ENCODE measurements at places on chromosomes 4 and X.

- DNase-seq, result no peak
Observed at GRCh38 chr4:169269916-169270809, 593 bp downstream of the SH3RF1 start.

DNA sequence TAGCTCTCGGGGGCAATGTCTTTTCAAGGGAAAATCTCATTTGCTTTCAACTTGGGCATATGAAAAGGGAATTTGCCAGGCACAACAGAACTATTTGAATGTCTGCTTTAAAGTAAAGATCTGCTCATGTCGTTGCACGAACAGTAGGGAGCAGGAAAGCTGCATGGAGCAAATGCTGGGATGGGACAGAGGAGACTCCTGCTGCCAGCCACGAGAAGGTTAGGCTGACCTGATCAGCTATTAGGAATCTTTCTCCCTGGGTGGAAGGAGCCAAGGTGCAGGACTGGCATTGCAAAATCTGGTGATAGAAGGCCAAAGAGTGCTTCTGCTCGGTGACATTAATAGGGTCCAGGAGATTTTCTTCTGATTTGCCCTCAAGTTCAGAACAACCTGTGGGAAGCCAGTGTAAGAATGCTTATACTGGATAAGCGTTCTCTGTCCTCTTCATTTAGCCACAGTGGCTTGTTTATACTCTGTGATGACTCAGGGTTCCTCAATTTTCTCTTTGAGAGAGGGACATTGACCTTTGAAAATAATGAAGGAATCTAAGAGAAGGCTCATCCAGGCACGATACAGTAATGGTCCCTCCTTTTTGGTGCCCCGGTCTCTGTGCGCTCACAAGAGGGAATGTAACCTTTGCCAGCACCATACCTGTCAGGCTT, 22.9 kb downstream of the FHL1 start:
- no peak for DNase-seq

GRCh38 chr4:6469898-6470501, 2.4 kb downstream of the PPP2R2C start:
- DNase-seq, result no peak

DNA sequence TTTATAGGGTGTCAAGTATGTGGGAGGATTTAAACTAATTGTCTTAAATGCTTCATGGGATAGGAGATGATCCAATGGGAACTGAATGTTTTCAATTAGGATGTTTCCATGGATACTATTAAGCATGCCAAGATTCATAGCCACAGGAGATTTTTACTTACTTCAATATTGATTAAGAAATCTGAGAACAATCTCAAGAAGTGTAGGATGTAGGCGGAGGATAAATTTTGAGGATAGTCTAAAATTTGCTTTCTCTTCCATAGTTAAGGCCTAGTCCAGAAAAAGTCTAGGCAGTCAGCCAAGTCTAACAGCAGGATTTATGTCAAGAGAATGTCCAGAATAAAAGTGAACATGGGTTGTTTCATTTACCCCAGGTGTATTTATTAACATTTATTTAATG, 32.8 kb downstream of the REPS2 start:
- no peak for DNase-seq

GRCh38 chr4:25330905-25331808, 18.6 kb downstream of the ZCCHC4 start:
- DNase-seq, result no peak

DNA sequence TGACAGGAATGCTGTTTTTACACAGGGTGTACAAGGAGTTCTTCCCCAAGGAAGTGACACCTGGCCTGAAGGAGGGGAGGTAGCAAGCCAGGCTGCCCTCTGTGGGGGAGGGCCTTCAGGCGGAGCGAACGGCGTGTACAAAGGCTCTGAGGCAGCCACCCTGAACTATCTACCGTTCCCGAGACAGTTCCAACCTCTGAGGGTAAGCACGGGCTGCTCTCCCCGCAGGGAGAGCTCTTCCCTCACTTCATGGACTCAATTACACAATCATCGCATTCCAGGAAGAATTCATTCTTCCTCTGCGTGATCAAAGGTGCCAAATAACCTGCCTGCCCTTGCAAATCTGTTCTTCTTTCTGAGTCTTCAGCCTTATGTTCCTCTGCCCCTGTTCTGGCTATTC, 4.8 kb downstream of the ELK1 start:
- no peak for DNase-seq

GRCh38 chr4:42310806-42311205, 86.5 kb upstream of the SHISA3 start:
- no peak for DNase-seq

- no peak for DNase-seq
Observed at GRCh38 chrX:14344172-14344940, 185.0 kb upstream of the GLRA2 start.

DNA sequence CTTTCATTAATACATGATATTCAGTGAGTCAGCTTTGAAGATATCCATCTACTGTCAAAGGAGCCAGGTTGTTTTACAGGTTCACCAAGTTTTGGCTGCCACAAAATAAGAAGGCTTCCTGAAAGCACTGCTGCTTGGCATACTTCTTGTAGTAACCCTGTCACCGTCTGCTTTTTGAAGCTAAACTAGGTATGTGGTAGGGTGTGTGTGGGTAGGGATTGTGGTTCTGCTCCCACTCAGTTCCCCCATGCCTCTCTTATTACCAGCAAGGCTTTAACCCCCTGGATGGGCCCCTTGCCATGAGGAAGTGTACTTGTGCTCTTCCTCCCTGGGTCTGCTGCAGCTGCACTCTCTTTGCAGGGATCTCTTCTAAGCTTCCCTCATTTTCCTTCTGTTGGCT, 191.2 kb downstream of the BANK1 start:
- DNase-seq, result no peak

- no peak for DNase-seq
Observed at GRCh38 chrX:68681443-68681941, 34.0 kb downstream of the STARD8 start.

DNA sequence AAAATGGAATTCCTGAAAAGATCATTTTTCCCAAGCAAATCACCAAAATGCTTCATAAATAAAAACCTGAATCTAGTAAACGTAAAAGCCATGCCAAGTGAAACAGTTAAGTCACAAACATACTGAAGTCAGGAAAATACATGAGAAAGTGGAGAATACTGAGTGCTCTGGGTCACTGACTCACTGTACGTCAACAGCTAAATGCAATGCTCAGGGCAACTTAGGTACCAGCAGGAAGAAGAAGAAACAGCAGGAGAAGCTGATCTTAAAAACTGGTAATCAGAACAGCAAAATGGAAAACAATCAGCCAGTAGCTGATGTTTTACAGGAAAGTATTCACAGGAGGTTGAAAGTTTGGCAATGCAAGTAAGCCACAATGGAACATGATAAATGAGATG, 252.6 kb upstream of the ETNPPL start:
- DNase-seq, result no peak

- DNase-seq, result no peak
Observed at GRCh38 chr4:61373901-61374440, 173.8 kb downstream of the ADGRL3 start.

DNA sequence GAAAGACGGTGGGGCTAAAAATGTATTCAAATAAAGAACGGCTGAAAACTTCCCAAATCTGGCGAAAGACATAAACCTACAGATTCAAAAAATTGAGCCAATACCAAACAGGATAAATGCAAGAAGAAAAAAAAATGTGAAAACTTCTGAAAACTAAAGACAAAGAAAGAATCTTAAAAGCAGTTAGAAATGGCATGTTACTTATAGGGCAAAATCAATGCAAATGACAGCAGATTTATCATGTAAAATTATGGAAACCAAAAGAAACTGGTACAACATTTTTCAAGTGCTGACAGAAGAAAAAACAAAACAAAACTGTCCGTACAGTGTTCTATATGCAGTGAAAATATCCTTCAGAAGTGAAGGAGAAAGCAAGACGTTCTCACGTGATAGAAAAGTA, 239.0 kb downstream of the PDGFC start:
- DNase-seq, result no peak

DNA sequence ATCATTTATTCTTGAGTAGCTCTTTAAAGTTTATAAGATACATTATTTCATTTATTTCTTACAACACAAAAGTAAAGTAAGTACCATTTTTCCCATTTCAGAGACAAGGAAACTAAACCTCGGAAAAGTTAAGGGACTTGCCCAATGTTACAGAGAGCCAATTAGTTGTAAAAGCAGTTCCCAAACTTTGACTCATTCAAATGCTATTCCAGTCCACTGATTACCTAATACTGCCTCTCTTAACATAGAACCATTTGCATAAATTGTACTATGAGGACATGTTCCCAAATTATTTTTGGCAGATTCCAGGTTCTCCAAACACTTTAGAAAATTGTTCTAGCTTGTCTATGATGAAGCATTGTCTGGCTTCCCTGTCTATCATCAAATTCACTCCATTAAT, 45.6 kb upstream of the GRIA3 start:
- DNase-seq, result no peak

- DNase-seq, result no peak
Observed at GRCh38 chr4:26964512-26964911, 103.9 kb downstream of the STIM2 start.

GRCh38 chr4:98446499-98447375, 185.6 kb downstream of the RAP1GDS1 start:
- peak; percentile 32 for DNase-seq

All from activated CD8-positive, alpha-beta memory T cell treated with anti-CD3 and anti-CD28 coated beads for 1 hour (primary cell).